ENCODE measurements at places on chromosomes 4 and X.

- H3K27ac ChIP-seq, result peak overlapping the region; percentile 68
- H3K36me3 ChIP-seq, result no peaks in the 10 kb centered on the region
- DNase-seq, result peak; percentile 40
- no peaks in the 10 kb centered on the region for H3K27me3 ChIP-seq
- peaks cover 17% of the 10 kb centered on the region for H3K4me1 ChIP-seq
These were observed 11.9 kb upstream of the NDUFC1 start for GRCh38 chr4:139314047-139314800.

DNA sequence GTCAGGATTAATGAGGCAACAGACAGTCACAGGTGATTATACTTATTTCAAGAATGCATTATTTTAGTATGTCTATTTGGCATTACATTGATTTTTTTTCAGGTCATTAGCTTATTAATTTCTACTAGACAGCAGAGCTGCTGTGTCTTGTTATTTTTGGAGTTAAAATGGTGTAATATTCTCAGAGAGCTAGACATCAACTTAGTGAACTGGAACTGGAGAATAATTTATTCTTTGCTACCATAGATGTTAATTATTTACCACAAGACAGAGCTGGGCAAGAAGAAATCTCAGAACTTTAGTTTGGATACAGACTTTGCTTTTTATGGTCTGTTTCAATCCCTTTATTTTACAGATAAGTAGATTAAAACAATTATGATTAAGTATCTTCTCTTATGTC is 10.2 kb upstream of the HPGD start:
- no peaks in the 10 kb centered on the region for H3K27me3 ChIP-seq
- no peaks in the 10 kb centered on the region for H3K36me3 ChIP-seq
- H3K27ac ChIP-seq, result no peak overlapping the region

- no peak overlapping the region for H3K4me3 ChIP-seq
- H3K27ac ChIP-seq, result no peak overlapping the region
- H3K36me3 ChIP-seq, result no peaks in the 10 kb centered on the region
- no peaks in the 10 kb centered on the region for H3K27me3 ChIP-seq
- no peaks in the 10 kb centered on the region for H3K4me1 ChIP-seq
These were observed 199.7 kb upstream of the MAMLD1 start for GRCh38 chrX:150163221-150163930.

GRCh38 chrX:66074920-66075879 is 35.3 kb upstream of the VSIG4 start:
- no peak overlapping the region for H3K27ac ChIP-seq
- H3K4me3 ChIP-seq, result no peak overlapping the region
- H3K27me3 ChIP-seq, result no peaks in the 10 kb centered on the region
- no peaks in the 10 kb centered on the region for H3K36me3 ChIP-seq
- H3K4me1 ChIP-seq, result no peaks in the 10 kb centered on the region

GRCh38 chrX:154401918-154402621 is 3.9 kb downstream of the RPL10 start:
- no peak overlapping the region for H3K4me3 ChIP-seq
- H3K27me3 ChIP-seq, result no peaks in the 10 kb centered on the region
- H3K27ac ChIP-seq, result no peak overlapping the region
- H3K4me1 ChIP-seq, result no peaks in the 10 kb centered on the region
